ENCODE measurements at places on chromosomes 12 and 14. TPM values are rescaled to one million over a fixed set of nuclear protein-coding genes. Genes with fewer than 3 reads are reported as not detected.
A peak's percentile ranks its signal among the peaks of the same experiment; 100 is the strongest.

- H3K27me3 ChIP-seq, result no peaks in the 10 kb centered on the region
- H3K36me3 ChIP-seq, result no peaks in the 10 kb centered on the region
- peak overlapping the region; percentile 58 for H3K4me3 ChIP-seq
- peaks cover 30% of the 10 kb centered on the region for H3K4me1 ChIP-seq
Observed at GRCh38 chr14:32075672-32076277, 1.3 kb upstream of the ARHGAP5 start.

- H3K27ac ChIP-seq, result no peak overlapping the region
- no peak overlapping the region for H3K4me3 ChIP-seq
- no peaks in the 10 kb centered on the region for H3K36me3 ChIP-seq
- no peak for DNase-seq
Observed at GRCh38 chr12:51484119-51484518, 59.5 kb downstream of the SLC4A8 start.

- H3K4me3 ChIP-seq, result no peak overlapping the region
- H3K27ac ChIP-seq, result no peak overlapping the region
- H3K4me1 ChIP-seq, result no peaks in the 10 kb centered on the region
Observed at GRCh38 chr14:39957987-39958386, 525.8 kb upstream of the FBXO33 start.

DNA sequence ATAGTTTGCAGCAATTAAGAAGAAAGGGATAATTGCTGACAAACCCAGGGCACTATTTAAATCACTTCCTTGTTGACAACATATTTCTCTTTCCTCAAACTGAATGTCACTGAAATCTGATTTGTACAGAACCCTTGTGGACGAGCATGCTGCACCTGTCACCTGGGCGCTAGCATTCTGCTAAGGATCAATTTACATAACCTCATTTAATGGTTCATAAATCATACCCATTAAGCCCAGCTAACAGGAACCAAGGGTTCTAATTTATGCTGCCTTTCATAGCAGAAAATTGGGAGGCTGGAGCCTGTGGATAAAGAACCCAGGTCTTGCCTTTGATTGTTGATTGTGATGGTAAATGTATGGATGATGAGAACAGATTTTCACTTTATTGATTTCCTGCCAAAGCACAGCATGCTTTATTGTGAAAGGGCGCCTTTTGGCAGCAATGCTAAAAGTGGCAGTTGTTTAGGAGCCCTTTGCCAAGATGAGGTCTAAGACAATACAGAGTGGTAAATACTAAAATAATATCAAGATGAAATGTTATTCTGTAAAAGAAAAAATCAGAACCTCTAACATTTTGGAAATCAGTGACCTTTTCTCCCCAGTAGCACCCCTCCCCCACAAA lies 95.4 kb downstream of the NKX2-1 start:
- no peak overlapping the region for H3K4me3 ChIP-seq
- H3K27ac ChIP-seq, result no peak overlapping the region
- H3K4me1 ChIP-seq, result no peaks in the 10 kb centered on the region
- DNase-seq, result no peak

GRCh38 chr12:3810016-3810370 lies 57.1 kb upstream of the CRACR2A start:
- H3K4me3 ChIP-seq, result no peak overlapping the region
- no peaks in the 10 kb centered on the region for H3K27me3 ChIP-seq
- H3K4me1 ChIP-seq, result no peaks in the 10 kb centered on the region

DNA sequence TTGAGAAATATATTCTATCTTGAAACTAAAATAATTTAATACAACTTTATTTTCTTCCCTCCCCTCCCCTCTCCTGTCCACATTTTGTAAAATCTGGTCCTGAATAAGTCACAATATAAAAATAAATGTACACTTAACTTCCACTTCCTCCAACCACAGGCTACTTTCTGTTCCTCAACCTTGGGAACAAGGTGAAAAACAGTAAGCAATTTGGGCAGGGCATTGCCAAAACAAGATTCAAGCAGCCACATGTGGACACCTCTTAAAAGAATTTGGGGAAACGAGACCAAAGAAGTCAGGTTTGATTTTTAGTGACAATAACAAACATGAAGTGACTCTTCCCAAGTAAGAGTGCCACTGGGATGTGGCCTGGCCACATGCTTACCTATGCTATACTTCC lies 115.7 kb downstream of the PTPRQ start:
- H3K4me1 ChIP-seq, result no peaks in the 10 kb centered on the region
- DNase-seq, result no peak
- no peaks in the 10 kb centered on the region for H3K36me3 ChIP-seq
- no peak overlapping the region for H3K4me3 ChIP-seq

DNA sequence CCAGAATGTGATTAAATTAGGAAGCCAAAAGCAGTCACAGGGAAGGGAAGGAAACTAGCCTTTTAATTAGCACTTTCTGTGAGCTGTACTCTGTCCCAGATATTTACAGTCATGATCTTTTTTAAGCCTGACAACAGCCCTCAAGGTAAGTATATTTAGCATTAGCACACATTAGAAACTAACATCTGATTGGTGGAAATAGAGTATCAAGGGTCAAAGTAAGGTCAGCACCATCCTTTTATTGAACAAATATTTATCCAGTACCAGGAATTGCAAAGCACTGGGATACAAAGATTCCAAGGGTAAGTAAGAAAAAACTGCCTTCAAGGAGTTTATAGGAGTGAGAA lies 28.2 kb downstream of the RPGRIP1 start:
- DNase-seq, result no peak
- H3K27me3 ChIP-seq, result no peaks in the 10 kb centered on the region
- H3K27ac ChIP-seq, result peak overlapping the region; percentile 60
- no peaks in the 10 kb centered on the region for H3K4me1 ChIP-seq
- H3K4me3 ChIP-seq, result peak overlapping the region; percentile 34

- H3K4me1 ChIP-seq, result no peaks in the 10 kb centered on the region
- no peaks in the 10 kb centered on the region for H3K36me3 ChIP-seq
- DNase-seq, result no peak
- no peak overlapping the region for H3K27ac ChIP-seq
Observed at GRCh38 chr12:91210618-91211017, 28.0 kb upstream of the DCN start.

TAS2R30 gene
- 3.1 TPM for total RNA-seq

OAS2 gene
- total RNA-seq, result 24.0 TPM

NOVA1 gene
- total RNA-seq, result 1.9 TPM

BDKRB1 gene
- 0.35 TPM for total RNA-seq
